ENCODE measurements at places on chromosomes 4 and X.
A peak's percentile ranks its signal among the peaks of the same experiment; 100 is the strongest.

- no peak for DNase-seq
These were observed 133.0 kb downstream of the ZC4H2 start for GRCh38 chrX:64843224-64843623.

- DNase-seq = no peak
These were observed 595 bp downstream of the ENOX2 start for GRCh38 chrX:130902446-130902782.

DNA sequence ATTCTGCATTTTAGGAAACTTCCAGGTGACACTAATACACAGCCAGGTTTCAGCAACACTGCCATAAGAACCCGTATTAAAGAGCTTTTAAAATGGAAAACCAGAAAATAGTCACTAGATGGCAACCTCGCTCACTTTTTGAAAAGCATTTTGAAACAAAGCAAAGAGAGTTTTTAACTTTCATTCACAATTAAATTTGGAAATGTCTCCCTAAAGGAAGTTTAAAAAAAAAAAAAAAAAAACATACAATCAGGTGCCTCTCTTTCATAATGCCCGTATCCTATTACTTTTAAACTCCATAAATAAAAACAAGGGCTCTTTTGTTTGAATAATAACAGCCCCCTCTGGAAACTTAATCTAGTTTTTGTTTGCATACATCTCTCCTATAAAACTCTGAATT is 20.3 kb downstream of the MEPE start:
- no peak for DNase-seq

- DNase-seq = no peak
These were observed 451.9 kb downstream of the SMARCA1 start for GRCh38 chrX:129071390-129071789.

DNA sequence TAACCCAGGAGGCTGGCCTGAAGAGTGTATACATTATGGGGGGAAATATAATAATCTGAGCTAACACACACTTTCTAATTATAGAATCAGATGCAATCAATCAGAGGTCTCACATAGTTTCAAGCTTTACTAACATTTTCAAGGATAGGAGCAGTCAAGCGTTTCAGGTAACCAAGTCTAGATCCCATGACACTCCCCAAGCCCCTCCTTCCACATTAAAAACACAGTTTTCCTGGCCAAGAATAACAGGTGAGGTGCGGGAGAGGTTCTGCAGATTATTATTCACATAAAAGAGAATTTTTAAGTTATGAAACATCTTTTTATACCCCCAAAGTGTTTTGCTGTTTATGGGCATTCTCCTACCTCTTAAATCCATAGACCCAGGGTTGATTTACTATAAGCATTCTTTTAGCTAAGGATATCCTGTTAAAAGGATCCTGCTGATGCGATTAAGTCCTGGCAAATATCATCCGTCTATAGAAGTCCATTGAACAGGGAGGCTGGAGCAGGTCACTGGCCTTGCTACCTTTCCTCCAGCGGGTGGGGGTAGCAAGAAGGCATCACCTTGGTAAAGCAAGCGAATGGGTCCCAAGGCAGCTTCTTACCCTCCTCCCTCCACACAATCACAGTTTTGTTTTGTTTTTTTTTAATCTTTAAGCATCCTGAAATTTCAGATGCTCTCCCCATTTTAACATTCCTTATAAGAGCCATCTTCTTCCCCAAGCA is 104.7 kb upstream of the GPM6A start:
- DNase-seq = no peak

GRCh38 chrX:71493111-71493613 is 39.7 kb upstream of the OGT start:
- DNase-seq = no peak

DNA sequence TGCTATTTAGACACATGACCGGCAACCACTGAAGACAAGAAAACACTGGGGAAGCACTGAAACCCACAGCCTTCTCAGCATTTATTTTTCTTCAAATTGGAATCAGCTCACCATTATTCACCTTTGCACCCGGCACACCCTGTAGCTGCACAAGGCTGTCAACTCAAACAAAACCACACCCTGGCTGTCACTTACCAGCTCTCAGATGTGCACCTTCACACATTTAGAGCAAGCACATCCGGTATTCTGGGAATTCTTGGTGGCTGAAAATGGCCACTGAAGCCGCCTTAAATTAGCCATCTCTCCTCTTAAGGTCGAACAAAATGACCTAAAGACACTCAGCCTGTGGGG is 5.9 kb downstream of the ZFYVE28 start:
- DNase-seq = peak; percentile 41

DNA sequence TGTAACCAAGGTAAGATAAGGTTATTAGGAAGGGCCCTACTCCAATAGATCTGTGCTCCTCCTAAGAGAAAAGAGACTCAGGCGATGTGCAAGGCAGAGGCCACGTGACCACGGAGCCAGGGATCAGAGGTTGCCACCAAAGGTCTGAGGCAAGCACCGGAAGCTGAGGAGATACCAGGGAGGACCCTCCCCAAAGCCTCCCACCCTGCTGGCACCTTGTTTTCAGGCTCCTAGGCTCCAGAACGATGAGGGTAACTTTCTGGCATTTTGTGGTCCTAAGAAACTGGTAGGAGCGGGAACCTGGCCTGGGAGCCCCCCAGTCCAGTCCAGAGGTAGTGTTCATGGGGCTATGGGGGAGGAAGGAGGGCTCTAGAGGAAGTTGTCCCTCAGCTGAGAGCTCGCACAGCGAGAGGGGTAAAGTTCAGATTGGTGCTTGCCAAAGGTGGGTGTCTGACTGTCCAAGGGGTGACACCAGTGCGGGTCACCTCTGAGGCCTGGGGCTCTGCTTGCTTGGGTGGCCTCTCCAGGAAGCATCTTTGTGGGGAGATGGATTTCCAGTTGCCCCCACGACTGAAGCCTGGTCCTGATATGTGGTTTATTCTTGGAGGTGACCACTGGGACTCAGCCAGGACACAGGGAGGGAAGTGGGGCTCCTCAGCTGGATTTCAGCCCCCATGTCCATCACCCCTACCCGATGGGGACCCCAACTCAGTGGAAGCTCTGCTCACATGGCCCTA is 7.5 kb upstream of the LETM1 start:
- no peak for DNase-seq

- no peak for DNase-seq
These were observed 16.5 kb upstream of the SOX3 start for GRCh38 chrX:140521393-140521792.

DNA sequence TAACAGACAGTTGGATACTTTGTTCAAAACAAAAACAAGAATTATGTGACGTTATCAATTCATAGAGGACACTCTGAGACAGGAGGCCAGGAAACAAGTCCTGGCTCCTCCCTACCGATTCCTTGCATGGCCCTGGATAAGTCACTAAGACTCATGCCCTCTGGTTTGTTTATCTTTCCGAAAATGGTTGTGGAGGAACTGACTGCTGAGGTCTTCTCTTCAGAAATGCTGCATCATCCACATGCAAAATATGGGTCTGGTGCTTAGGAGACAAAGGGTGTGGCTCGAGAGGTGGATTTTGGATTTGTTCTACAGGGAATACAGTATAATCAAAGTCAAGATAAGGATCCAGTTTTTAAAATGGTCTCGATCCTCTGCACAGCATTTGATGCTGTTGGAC is 130.9 kb downstream of the RELL1 start:
- DNase-seq = no peak

- no peak for DNase-seq
These were observed 82.8 kb upstream of the NAP1L5 start for GRCh38 chr4:88780389-88780788.

GRCh38 chr4:138832563-138832962 is 183.0 kb upstream of the NOCT start:
- DNase-seq = no peak

DNA sequence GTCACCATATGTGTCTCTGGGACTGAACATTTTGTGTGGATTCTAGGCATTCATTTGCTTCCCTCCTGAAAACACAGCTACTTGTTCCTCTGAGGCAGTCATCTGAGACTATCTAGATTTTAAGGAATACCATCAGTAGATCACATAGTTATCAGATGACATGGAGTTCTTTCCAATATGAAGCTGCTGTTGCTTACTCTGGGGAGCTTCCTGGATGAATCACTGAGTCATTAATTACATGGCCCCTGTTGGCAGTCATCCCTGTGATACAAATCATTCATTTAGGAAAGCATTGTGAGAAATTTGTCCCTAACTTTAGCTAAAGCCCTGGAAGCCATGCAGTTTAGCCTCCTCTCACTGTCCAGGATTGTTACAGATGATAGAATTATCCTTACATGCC is 98.2 kb upstream of the ARSJ start:
- DNase-seq = no peak

DNA sequence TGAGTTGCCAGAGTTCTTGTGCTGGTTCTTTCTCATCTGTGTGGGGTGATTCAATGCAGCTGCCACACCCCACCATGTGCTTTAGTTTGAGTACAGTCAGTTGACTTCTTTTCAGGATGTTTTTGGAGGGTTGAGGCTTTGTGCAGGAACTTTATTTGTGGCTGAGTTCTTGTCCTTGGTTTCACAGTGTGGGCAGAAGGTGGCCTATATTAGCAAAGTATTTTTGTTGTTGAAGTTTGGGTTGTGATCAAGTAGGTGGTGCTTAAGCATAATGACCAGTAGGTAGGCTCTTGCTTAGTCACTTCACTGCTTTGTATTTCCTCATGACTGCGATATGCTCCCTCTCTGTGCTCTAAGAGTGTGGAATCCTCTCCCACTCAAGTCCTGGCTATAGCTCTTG is 80.3 kb downstream of the ARHGAP24 start:
- DNase-seq = no peak

- DNase-seq = no peak
These were observed 2182.5 kb upstream of the AGA start for GRCh38 chr4:179624768-179625181.

- no peak for DNase-seq
These were observed 1.4 kb downstream of the SPON2 start for GRCh38 chr4:1170976-1171310.

GRCh38 chrX:27565992-27566391 is 24.2 kb upstream of the DCAF8L2 start:
- DNase-seq = no peak

DNA sequence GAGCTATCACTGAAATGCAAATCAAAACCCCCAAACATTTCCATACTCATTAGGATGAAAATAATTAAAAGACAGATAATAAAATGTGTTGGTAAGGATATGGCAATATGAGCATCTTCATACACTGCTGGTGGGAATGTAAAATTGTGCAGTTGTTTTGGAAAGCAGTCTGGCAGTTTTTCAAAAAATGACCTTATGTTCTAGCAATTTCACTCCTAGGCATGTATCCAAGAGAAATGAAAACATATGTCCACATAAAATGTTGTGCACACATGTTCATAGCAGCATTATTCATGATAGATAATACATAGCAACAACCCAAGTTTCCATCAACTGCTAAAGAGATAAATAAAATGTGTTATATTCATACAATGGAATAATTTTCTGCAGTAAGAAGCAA is 14.8 kb upstream of the GPRASP2 start:
- DNase-seq = no peak

- DNase-seq = no peak
These were observed 156.3 kb downstream of the BTC start for GRCh38 chr4:74638001-74638400.

- DNase-seq = no peak
These were observed 529.4 kb upstream of the AMOT start for GRCh38 chrX:113370006-113370405.

- no peak for DNase-seq
These were observed 153.8 kb upstream of the AGA start for GRCh38 chr4:177596035-177596434.

DNA sequence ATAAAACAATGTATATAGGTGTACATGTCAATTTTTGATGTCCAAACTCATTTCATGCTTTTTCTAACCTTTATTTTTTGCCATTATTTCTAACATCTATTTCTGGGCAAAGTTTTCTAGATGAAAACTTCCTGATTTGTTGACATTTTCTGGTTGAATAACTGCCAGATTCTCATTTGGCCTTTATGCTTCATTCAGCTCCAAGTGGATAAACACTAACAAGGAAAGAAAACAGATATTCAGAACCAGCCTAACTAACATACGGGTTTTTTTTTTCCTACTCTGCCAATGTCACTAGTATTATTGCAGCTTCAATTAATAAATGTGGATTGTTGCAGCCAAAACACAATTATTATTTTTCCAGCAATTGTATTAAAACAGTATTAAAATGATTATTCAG is 50.9 kb upstream of the RAP1GDS1 start:
- no peak for DNase-seq

GRCh38 chrX:132957211-132958090 is 978 bp downstream of the HS6ST2 start:
- DNase-seq = no peak

- DNase-seq = no peak
These were observed 40.7 kb downstream of the SPCS3 start for GRCh38 chr4:176360446-176360845.

DNA sequence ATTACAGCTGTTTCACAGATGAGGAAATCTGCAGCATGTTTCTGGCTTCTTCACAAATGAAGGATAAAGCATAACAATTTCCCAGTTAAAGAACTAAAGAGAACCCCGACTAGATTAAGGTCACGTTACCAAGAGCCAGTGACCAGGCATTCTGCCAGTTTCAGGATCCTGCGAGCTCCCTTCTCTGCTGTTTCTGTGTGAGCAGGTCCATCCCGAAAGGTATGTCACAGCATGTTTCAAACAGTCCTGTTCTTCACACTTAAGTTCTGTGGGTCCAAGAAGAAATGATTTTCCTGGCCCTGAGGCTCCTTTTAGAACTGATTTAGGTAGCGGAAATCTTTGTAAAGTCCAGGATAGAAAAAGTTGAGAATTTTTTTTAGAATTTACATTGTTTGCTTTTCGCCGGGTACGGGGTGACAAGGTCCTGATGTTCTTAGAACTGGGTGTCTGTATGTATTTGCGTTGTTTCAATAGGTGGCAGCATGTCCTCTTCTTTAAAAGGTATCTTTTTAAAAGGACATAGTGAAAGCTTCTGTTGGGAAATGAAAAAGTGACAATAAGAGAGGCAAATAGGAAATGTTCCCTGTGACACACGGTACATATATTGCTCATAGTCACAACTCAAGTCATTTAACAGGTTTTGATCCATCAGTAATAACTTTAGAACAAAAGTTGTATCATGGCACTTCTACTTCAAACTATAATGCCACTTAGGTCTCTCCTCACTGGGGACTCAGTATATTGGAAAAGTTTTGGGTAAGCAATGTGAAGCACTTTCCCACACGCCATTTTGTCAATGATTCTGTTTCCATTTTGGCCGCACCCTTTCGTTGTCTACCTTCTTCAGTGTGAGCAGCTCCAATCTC is 18.4 kb downstream of the IL21 start:
- no peak for DNase-seq
